ENCODE measurements at places on chromosomes 7 and 10.

DNA sequence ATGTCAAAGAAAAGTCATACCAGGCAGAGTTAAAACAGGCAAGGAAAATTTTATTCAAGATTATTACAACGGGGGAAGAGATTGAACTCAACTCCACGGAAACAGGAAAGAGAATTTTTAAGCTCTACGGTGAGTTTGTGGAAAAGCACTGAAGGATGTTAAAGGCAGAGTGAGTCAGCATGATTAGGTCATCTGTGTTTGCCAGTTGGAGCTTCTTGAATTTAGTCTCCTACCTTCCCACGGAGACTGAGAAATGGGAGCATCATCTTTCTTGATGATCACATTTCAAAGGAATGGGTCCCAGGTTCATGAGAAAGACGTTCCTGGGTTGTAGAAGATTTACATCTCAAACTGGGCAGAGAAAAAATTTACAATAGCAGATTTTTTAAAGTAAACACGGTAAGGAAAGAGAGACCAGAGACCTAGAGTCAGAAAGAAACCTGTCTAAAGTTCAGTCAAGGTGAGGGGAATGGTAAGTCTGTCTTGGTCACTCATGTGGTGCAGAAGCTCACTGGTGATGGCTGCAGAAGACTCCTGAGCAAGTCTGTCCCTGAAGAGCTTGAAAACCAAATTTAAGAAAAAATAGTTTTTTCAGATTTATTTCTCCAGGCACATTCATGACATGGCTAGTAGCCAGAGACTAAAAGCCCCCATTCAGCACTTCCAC is 516.9 kb upstream of the LRRN3 start:
- DNase-seq, result no peak

GRCh38 chr10:95246582-95247051 is 44.2 kb downstream of the PDLIM1 start:
- DNase-seq, result no peak

- DNase-seq, result no peak
Measured at GRCh38 chr7:134454277-134454676, 4.6 kb downstream of the AKR1B1 start.

DNA sequence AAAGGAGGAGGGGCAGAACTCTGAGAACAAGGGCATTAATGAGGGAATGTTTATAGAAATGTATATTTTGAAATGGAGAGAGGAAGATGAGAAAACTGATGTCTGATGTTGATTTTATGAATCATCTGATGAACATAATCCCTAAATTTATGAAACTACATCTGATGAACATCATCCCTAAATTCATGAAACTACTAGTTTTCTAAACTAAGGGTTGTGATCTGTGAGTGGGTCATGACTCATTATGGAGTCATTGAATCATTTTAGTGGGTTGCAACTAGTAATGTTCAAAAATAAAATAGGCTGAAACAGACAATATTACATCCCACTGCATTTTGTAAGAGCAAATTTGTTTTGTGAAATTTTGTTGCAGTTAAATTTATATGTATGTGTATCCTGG is 442.6 kb upstream of the TEX47 start:
- no peak for DNase-seq

DNA sequence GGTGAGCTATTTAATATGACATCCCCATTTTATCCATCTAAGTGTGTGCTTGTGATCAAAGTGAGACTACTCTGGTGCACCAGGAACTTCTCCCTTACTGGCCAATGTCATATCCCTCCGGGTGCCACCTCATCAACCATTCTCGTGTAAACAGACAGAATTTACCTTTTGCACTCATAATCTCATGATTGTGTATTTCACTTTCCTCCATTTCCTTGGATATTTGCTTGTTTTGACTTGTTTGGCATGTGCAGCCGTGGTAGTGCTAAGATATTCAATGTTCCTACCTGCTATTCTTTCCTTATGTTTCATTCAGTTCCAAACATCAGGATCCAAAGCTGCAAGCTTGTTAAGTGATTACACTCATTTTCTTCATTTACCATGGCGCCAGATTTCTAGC is 280.5 kb upstream of the SP8 start:
- DNase-seq, result no peak

- DNase-seq, result no peak
Measured at GRCh38 chr10:131670341-131670740, 230.5 kb upstream of the PPP2R2D start.

DNA sequence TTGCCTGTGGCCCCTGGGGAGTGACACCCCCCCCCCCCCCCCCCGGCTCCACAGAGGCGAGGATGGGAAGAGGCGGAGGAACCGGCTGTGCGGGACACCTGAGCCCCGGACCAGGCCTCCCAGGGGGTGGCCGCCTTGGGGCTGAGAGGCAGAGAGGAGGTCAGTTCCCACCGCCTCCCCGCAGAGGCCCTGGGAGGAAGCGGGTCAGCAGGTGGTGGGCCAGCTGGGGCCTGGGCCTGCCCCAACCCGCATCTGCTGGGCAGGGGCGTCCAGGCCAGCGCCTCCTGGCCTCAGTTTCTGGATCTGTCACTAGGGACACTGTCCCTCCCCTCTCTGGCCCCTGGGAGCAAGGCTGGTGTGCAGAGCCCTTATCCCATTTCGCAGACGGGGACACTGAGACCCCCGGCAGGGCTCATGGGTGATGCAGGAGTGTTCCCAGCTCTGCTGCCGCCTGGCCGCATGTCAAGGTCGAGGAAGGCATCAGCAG is 14.6 kb upstream of the LFNG start:
- DNase-seq, result no peak

DNA sequence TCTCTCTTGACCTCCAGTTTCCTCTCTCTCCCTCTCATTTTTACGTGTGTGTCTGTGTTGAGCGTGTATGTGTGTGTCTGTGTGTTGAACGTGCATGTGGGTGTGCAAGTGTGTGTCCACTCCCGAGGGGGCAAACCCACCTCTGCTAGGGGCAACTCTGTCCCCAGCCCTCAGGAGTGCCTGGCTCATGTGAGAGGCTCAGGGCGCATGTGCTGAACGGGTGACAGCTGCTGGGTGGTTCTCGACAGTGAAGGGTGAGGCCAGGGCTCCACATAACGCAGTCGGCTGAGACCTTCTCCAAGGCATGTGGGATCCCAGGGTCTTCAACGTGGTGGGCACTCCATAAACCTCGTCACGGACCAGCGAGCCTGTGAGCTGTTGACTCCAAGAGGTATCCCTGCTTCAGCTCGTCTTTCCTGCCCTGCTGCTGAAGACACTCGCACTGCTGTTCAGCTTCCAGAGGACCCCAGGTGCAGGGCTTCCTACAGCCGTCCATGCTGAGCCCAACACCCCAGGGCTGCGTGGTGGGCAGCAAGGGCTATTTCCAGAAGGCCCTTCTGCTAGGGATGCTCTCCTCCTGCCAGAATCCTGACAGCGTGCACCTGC is 361.6 kb upstream of the SHH start:
- DNase-seq, result no peak

- no peak for DNase-seq
Measured at GRCh38 chr7:69631131-69631530, 32.9 kb downstream of the AUTS2 start.

- DNase-seq, result no peak
Measured at GRCh38 chr10:3716093-3716492, 68.9 kb downstream of the KLF6 start.

DNA sequence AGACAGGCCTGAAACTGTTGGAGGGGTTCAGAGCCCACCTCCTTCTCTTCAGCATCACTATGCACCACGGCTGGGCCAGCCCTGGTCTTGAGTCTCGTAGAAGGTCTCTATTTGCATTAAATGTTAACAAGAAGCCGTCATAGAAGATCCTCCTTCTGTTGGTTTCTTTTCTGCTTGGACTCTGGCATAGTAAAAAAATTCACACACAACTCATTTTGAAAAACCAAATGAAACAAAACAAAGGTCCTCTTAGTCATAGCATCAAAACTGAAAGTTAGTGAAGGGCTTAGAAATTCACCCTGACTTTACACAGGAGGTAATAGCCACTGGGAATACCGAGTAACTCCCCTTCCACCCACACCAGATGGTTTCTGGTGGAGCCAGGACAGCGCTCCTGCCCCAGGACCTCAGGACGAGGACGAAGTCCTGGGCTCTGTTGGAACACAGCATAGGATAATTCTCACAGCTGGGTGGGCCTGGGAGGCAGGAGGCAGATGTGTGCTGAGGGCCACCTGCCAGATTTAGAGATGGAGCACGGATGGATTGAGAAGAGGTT is 248.4 kb upstream of the KLF6 start:
- DNase-seq, result no peak

GRCh38 chr10:60564475-60564874 is 174.8 kb upstream of the ANK3 start:
- no peak for DNase-seq

GRCh38 chr10:89657302-89657701 is 12.3 kb upstream of the PANK1 start:
- DNase-seq, result no peak

- no peak for DNase-seq
Measured at GRCh38 chr10:14360961-14361360, 30.2 kb upstream of the FRMD4A start.

GRCh38 chr7:55478700-55479099 is 93.6 kb downstream of the VOPP1 start:
- no peak for DNase-seq

DNA sequence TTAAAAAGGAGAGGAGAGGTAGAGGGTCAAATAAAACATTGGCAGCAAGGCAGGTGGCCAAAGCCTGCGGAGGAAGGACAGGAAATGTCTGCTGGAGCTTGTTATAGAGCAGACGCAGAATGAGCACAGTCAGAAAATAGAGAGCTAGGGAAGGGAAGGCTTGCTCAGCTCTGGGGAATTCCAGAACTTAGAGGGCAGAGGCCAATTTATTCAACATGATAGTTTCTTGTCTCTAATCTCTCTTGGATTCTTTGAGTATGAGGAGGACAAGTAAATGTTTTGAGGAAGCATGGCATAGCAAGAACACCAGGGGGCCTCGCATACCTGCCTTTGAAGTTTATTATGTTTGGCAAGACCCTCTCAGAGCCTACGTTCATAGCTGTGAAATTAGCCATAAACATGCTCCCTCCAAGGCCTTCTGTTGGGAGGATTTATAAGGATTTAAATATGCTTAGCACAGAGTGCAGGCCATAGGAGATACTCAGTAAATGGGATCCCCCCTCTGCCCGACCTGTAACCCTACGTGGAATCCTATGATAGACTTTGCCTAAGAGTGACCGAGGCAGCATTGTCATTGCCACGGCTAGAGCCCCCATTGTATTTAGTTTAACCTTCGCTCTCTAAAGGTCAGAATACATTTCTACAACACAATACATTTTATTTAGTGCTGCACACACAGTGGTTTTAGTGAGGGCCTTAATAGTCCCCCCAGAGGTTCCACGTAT is 293.9 kb downstream of the CCDC3 start:
- DNase-seq, result no peak

GRCh38 chr10:15227611-15228372 is 59.3 kb upstream of the NMT2 start:
- DNase-seq, result no peak

GRCh38 chr10:84164442-84164841 is 9.2 kb upstream of the GPR15LG start:
- no peak for DNase-seq

- DNase-seq, result no peak
Measured at GRCh38 chr10:42551582-42552187, 86.7 kb downstream of the ZNF33B start.

GRCh38 chr10:69088801-69089501 is 1.0 kb downstream of the SRGN start:
- DNase-seq, result no peak

DNA sequence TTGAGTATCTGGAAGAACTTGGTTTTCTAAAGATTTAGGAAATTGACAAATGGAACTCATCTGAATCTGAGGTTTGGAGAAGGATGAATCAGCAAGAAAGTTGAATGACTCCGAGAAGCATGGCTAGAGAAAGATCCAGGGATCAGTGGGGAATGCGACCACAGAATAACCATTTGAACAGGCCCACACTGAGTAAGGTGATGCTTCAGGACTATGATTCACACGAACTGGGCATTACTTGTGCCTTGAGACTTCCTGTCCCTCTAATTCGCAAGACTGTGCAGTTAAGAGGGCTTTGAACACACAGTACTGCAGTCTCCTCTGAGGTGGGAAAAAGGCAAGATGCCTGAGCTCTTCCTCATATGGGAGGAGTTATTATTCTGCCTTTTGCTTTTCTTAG is 395.5 kb upstream of the POM121L12 start:
- no peak for DNase-seq

DNA sequence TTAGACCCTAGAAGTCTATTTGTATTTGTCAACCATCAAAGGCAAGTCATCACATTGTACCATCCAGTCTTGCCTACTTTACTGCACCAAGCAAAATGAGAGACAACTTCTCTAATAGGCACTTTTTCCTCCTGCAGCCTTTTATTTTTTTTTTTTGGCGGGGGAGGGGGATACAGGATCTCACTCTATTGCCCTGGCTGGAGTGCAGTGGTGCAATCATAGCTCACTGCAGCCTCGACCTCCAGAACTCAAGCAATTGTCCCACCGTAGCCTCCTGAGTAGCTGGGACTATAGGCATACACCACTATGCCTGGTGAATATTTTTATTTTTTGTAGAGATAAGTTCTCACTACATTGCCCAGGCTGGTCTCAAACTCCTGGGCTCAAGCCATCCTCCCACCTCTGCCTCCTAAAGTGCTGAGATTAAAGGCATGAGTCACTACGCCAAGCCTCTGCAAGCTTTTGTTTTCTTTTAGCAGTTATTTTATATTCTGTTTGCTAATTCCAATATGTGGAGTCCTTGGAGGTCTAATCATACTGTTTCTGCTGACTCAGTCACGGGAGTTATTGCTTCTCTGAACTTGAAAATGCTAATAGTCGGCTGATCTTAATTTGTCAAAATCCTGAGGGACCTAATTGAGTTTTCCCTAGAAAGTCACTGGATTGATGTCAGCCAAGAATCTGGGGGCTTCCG is 14.2 kb downstream of the KPNA7 start:
- no peak for DNase-seq

GRCh38 chr7:159210581-159211235 is 66.0 kb upstream of the VIPR2 start:
- no peak for DNase-seq

DNA sequence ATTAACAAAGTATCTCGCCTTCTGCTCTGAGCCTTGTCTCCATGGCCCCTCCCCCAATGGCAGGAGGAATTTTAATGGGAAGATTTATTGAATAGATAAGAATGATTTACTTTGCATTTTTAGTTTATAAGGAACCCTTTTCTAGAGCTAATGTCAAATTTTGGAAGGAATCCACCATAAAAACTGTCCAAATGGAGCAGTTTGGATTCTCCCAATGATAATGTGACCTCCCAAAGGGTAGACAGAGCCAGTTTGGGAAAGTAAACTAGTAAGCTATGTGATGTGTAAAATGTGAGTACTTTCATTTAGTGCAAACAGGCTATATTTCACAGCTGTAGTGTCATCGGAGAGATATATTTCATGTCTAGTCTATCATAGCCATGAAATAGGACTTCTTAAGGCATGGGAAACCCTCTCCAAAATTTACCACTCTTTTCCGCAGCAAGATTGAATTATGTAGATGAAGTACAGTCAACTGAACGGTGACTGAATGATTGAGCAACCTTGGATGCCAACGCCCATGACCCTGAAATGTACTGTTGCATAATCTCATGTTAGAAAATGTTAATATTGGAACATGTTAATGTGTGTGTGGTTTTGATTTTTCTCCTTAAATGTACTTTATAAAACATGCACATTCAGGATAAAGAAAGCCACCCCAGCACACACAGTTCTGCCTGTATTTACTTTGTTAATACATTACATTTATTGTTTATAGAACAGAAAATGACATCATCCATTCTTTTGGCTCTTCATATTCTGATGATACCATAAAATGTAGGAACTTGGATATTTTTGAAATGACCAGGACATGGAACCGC is 140.6 kb downstream of the NRP1 start:
- no peak for DNase-seq

GRCh38 chr7:140643416-140643815 is 2.8 kb upstream of the DENND2A start:
- DNase-seq, result no peak
